ENCODE measurements at places on chromosomes 2 and 18. TPM values are rescaled to one million over a fixed set of nuclear protein-coding genes. Genes with fewer than 3 reads are reported as not detected.

GRCh38 chr2:175309799-175310198, 128.3 kb upstream of the ATP5MC3 start:
- no peak for DNase-seq
- no peaks in the 10 kb centered on the region for H3K27me3 ChIP-seq
- H3K4me3 ChIP-seq, result no peak overlapping the region

DNA sequence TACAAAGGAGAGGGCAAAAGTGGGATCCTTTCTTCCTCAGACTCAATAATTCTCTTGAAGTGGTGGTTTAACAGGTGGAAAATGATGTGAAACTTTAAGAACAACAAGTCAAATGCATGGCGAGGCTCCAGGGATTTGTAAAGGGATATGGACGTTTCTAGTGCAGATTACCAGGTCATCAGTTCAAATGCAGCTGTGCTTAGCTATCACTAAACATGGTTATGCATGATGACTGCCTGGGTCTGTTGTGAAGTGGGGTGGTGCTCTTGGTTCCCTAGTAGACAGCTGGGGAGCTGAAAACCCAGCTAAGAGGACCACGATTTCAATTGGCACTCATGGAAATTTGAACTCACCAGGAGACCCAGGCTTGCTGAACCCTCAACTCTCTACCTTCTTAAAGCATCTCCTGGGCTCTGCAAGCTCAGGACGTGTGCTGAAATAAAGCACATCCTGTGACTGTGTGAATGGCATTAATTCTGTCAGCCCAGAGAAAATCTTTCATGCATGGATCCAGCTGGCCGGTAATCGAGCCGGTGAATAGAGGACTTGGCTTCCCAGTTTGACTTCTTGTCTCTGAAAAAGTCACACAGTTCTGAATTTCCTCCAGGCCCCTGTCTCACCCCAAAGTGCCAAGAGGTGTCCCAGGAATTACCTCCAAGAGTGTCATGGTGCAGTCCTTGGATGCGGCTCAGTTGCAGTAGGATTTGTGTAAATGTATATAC, 146.1 kb downstream of the MTX2 start:
- H3K4me1 ChIP-seq, result no peaks in the 10 kb centered on the region
- H3K27me3 ChIP-seq, result no peaks in the 10 kb centered on the region
- no peak overlapping the region for H3K27ac ChIP-seq
- H3K4me3 ChIP-seq, result no peak overlapping the region
- no peak for DNase-seq

The COLEC12 gene
- total RNA-seq, result 5.1 TPM

The AMER3 gene
- total RNA-seq, result not detected

Measured in gastrocnemius medialis (tissue), 4 donors.